Chondrocyte (in vitro differentiated cells): ENCODE measurements at places on chromosomes 1 and 21.

- no peak for DNase-seq
- peaks cover 2% of the 10 kb centered on the region for H3K27me3 ChIP-seq
- H3K4me3 ChIP-seq = no peak overlapping the region
- H3K36me3 ChIP-seq = no peaks in the 10 kb centered on the region
- peaks cover 14% of the 10 kb centered on the region for H3K4me1 ChIP-seq
- no peak overlapping the region for H3K27ac ChIP-seq
Observed at GRCh38 chr1:182633657-182634281, 29.6 kb upstream of the RGS16 start.

GRCh38 chr1:170288155-170288554, 142.4 kb downstream of the NTMT2 start:
- H3K36me3 ChIP-seq = no peaks in the 10 kb centered on the region
- peaks cover 34% of the 10 kb centered on the region for H3K4me1 ChIP-seq
- H3K27ac ChIP-seq = no peak overlapping the region
- no peak for DNase-seq
- no peaks in the 10 kb centered on the region for H3K27me3 ChIP-seq

GRCh38 chr21:43211760-43212115, 42.9 kb downstream of the CRYAA start:
- no peak overlapping the region for H3K4me3 ChIP-seq
- peaks cover 8% of the 10 kb centered on the region for H3K27me3 ChIP-seq
- H3K36me3 ChIP-seq = no peaks in the 10 kb centered on the region
- DNase-seq = no peak

DNA sequence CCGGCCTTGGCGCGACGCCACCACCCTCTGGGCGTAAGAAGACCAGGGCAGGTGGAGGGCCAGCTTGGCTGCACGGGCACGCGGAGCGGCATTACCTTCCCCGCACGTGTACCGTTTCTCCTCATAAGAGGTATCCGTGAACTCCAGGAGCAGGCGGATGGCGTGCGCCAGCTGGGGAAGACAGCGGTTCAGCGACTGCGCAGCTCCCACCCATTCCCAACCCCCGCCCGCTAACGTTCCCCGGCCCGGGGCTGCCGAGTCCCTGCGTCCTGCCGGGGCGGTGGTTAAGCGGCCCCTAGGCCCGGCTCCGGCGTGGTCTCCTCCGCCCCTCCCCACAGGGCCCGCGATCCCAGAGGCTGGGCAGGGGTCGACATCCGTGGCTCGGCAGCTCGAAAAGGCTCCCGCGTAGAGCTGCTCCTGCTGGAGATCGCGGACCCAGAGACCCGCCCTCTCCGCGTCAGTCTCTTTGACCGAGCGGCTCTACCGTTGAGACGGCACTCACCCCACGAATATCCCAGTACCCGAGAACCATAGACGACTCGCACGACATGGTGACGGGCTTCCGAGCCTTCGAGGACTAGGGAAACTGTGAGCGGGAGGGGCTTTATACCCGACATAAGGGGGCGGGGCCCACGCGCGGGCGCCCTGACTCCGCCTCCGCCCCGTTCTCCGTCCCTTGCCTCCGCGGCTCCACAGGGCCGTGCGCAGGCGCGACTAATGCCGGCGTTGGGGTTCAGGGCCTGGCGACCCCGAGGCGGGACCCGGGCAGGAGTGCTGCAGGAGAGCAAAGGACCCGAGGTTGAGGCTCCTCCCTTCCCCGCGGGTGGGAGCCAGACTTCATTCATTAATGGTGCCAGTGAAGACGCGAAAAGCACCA, 862 bp downstream of the GSTM3 start:
- peak overlapping the region; percentile 85 for H3K4me3 ChIP-seq
- peaks cover 16% of the 10 kb centered on the region for H3K4me1 ChIP-seq
- no peak for DNase-seq
- peaks cover 17% of the 10 kb centered on the region for H3K36me3 ChIP-seq
- H3K27ac ChIP-seq = peak overlapping the region; percentile 91

GRCh38 chr1:88731475-88732269, 47.6 kb downstream of the PKN2 start:
- H3K27me3 ChIP-seq = no peaks in the 10 kb centered on the region
- H3K36me3 ChIP-seq = peaks cover 5% of the 10 kb centered on the region
- peaks cover 44% of the 10 kb centered on the region for H3K4me1 ChIP-seq
- DNase-seq = no peak
- peak overlapping the region; percentile 94 for H3K27ac ChIP-seq

DNA sequence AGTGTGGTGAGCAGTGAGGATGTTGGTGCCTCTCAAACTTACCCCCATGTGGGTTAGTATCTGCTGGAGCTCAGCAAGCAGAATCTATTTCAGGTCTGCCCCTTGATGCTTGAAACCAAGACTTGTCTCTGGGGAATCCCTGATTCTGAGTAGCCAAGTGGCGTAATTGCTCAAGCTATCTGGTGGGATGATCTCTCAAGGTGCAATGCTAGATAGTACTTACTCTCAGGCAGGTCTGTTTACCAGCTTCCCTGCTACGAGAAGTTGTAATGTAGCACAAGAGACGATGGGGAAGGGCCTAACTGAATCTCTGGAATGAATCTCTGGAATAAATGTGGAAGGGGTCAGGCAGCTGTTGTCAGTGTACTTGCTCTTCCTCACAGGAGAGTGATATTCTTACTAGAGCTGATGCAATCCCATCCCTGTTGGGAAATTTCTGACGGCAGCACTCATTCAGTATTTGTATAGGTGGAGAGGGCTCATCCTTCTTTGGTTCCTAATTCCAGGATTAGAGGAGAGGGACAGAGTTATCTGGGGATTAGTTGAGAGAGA, 65.4 kb downstream of the MACF1 start:
- DNase-seq = no peak
- H3K27ac ChIP-seq = peak overlapping the region; percentile 95
- H3K27me3 ChIP-seq = no peaks in the 10 kb centered on the region
- H3K4me3 ChIP-seq = peak overlapping the region; percentile 52
- H3K36me3 ChIP-seq = no peaks in the 10 kb centered on the region

- peak; percentile 13 for DNase-seq
- H3K27me3 ChIP-seq = no peaks in the 10 kb centered on the region
- no peak overlapping the region for H3K4me3 ChIP-seq
- H3K27ac ChIP-seq = no peak overlapping the region
- no peaks in the 10 kb centered on the region for H3K36me3 ChIP-seq
Observed at GRCh38 chr1:151516031-151516511, 4.9 kb downstream of the CGN start.

DNA sequence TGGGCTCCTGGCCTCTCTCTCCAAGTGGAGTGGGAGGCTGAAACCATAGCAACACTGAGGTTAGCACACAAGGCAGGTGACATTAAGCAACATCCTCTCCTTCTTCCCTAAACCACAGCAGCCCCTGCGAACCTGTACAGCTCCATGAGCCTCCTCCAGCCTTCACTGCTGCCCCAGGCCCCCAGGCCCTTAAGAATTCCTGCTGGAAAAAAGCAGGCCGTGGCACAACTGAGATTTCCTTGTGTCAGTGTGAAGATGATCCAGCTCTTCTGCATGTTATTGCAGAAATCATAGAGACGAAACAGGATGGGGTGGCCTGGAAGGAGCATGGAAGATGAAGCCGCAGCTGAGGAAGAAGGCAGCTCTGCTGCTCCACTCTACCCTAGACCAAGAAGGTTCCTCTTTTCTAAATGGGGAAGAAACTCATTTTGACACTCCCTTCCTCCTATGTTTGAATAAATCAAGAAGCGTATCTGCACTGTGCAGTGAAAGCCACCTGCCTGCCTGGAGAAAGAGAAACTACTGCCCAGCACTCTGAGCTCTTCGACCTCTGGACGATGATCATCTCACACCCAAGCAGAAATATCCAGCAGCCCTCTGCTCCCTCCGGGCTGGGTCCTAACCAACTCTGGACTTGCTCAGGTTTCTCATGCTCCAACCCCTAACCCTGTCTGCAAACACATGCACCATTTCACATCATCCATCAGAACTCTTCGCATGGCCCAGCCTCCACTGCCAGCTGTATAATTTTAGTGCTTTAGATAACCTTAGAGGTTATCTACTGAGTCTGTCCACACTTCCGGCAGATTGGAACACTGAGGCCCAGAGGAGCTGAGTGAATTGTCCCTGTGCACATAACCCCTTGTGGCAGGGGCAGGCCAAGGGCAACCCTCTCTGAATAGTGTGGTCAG, 20.7 kb downstream of the SH3BP5L start:
- peaks cover 6% of the 10 kb centered on the region for H3K27me3 ChIP-seq
- H3K36me3 ChIP-seq = peaks cover 3% of the 10 kb centered on the region
- H3K4me3 ChIP-seq = no peak overlapping the region
- H3K4me1 ChIP-seq = no peaks in the 10 kb centered on the region

- H3K4me3 ChIP-seq = no peak overlapping the region
- no peaks in the 10 kb centered on the region for H3K27me3 ChIP-seq
- H3K4me1 ChIP-seq = no peaks in the 10 kb centered on the region
- no peak for DNase-seq
Observed at GRCh38 chr1:5223206-5223605, 568.8 kb downstream of the AJAP1 start.

- no peaks in the 10 kb centered on the region for H3K4me1 ChIP-seq
- H3K27me3 ChIP-seq = peaks cover 53% of the 10 kb centered on the region
- H3K4me3 ChIP-seq = no peak overlapping the region
- DNase-seq = no peak
Observed at GRCh38 chr1:54705153-54705552, 10.5 kb upstream of the TTC4 start.

GRCh38 chr1:57910782-57911181, 486.9 kb upstream of the DAB1 start:
- H3K36me3 ChIP-seq = no peaks in the 10 kb centered on the region
- H3K4me3 ChIP-seq = no peak overlapping the region
- no peaks in the 10 kb centered on the region for H3K4me1 ChIP-seq
- H3K27ac ChIP-seq = no peak overlapping the region

GRCh38 chr1:67323087-67323486, 15.4 kb downstream of the IL12RB2 start:
- H3K36me3 ChIP-seq = no peaks in the 10 kb centered on the region
- H3K27ac ChIP-seq = no peak overlapping the region
- peaks cover 5% of the 10 kb centered on the region for H3K4me1 ChIP-seq

GRCh38 chr1:167881786-167882185, 32.1 kb downstream of the ADCY10 start:
- H3K27me3 ChIP-seq = no peaks in the 10 kb centered on the region
- no peaks in the 10 kb centered on the region for H3K36me3 ChIP-seq
- DNase-seq = no peak
- peaks cover 4% of the 10 kb centered on the region for H3K4me1 ChIP-seq
- no peak overlapping the region for H3K4me3 ChIP-seq
- no peak overlapping the region for H3K27ac ChIP-seq

- no peaks in the 10 kb centered on the region for H3K36me3 ChIP-seq
- H3K27me3 ChIP-seq = no peaks in the 10 kb centered on the region
- H3K27ac ChIP-seq = no peak overlapping the region
- H3K4me3 ChIP-seq = no peak overlapping the region
Observed at GRCh38 chr1:216929870-216930582, 206.8 kb upstream of the ESRRG start.

DNA sequence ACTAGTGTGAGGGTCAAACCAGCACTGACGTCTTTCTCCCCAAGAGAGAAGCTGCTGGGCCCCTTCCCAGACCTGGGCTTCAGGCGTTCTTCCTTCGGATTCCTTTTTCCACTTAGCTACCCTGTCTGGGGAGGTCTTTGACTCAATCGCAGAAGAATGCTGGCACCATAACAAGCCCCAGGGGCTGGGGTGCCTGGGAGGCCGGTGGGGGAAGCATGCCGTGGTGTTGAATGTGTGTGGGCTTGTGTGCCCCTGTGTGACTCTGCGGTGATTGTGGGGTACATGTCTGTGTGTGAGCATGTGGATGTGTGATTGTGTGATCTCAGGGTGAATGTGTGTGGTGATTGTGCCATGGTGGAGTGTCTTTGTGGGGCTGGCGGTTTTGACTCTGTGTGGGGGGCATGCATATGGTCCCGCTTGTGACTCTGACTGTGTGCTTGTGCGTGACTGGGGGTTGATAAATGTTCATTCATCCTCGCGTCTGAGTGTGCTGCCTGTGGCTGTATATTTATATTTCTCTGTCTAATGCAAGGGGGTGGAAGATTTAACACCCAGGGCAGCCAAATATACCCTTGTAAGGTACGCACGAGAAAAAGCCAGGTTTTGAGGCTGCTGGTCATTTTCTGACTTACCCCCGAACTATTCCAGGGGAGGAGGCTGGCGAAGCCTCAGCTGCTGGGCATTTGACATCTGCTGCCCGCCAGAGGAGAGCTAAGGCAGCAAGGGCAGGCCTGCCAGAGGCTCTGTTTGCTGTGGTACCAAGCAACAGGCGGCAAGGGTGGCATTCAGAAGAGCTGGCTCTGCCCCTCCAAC, 1.1 kb upstream of the SYNC start:
- peak overlapping the region; percentile 76 for H3K4me3 ChIP-seq
- peak overlapping the region; percentile 99 for H3K27ac ChIP-seq
- peaks cover 61% of the 10 kb centered on the region for H3K4me1 ChIP-seq

- H3K4me3 ChIP-seq = no peak overlapping the region
- H3K27ac ChIP-seq = no peak overlapping the region
- peaks cover 18% of the 10 kb centered on the region for H3K4me1 ChIP-seq
Observed at GRCh38 chr1:210434223-210434622, 105.5 kb downstream of the HHAT start.

GRCh38 chr1:67352211-67352610, 44.5 kb downstream of the IL12RB2 start:
- H3K27ac ChIP-seq = no peak overlapping the region
- H3K4me3 ChIP-seq = no peak overlapping the region
- peaks cover 17% of the 10 kb centered on the region for H3K4me1 ChIP-seq
- DNase-seq = no peak
- peaks cover 3% of the 10 kb centered on the region for H3K36me3 ChIP-seq

DNA sequence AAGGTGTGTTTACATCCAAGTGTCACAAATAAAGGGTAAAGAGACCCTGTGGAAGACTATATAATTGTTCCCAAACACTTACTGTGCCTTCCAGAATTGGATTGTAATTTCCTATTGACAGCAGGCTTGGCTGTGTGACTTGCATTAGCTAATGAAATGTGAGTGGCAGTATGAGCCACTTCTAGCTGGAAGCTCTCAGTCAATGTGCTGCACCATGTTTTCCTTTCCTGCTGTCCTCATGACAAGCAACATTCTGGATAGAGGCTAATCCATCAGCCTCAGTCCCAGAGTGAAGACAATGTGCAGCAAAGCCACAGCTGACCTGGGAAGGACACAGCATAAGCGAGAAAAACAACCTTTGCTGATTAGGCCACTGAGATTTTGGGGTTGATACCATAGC, 5.9 kb upstream of the FOXJ3 start:
- H3K27me3 ChIP-seq = peaks cover 6% of the 10 kb centered on the region
- no peak overlapping the region for H3K4me3 ChIP-seq
- peaks cover 5% of the 10 kb centered on the region for H3K4me1 ChIP-seq
- H3K36me3 ChIP-seq = no peaks in the 10 kb centered on the region
- no peak for DNase-seq
- no peak overlapping the region for H3K27ac ChIP-seq

GRCh38 chr1:151994956-151995355, 1.3 kb upstream of the S100A10 start:
- H3K4me3 ChIP-seq = peak overlapping the region; percentile 19
- H3K27ac ChIP-seq = peak overlapping the region; percentile 97
- peaks cover 46% of the 10 kb centered on the region for H3K4me1 ChIP-seq
- DNase-seq = no peak
- no peaks in the 10 kb centered on the region for H3K27me3 ChIP-seq

- DNase-seq = no peak
- H3K4me3 ChIP-seq = no peak overlapping the region
- H3K36me3 ChIP-seq = no peaks in the 10 kb centered on the region
- peaks cover 8% of the 10 kb centered on the region for H3K27me3 ChIP-seq
- no peak overlapping the region for H3K27ac ChIP-seq
Observed at GRCh38 chr1:87594736-87595383, 266.2 kb downstream of the LMO4 start.

GRCh38 chr1:30368651-30369240, 354.6 kb downstream of the MATN1 start:
- no peaks in the 10 kb centered on the region for H3K36me3 ChIP-seq
- H3K4me3 ChIP-seq = no peak overlapping the region
- H3K27me3 ChIP-seq = peaks cover 34% of the 10 kb centered on the region
